ENCODE measurements at places on chromosomes 7 and 10.

GRCh38 chr10:48737886-48738285 lies 53.2 kb downstream of the WDFY4 start:
- DNase-seq: no peak

- DNase-seq: no peak
Measured at GRCh38 chr10:34102893-34103506, 712.1 kb downstream of the PARD3 start.

DNA sequence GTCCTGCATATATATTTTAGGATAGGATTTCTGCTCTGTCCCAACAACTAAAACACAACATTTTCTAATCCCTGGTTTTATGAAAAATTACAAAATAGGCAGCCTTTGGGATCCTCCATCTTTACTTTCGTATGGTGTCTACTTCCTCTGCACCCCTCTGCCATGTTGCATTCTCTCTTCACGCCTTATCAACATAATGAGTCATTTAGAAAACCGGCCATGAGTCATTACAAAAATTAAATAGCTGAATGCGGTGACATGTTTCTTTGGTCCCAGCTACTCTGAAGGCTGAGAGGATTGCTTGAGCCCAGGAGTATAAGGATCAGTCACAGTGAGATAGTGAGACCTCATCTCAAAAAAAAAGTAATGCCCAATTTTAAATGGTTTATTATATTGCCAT lies 148.1 kb upstream of the CELF2 start:
- no peak for DNase-seq

DNA sequence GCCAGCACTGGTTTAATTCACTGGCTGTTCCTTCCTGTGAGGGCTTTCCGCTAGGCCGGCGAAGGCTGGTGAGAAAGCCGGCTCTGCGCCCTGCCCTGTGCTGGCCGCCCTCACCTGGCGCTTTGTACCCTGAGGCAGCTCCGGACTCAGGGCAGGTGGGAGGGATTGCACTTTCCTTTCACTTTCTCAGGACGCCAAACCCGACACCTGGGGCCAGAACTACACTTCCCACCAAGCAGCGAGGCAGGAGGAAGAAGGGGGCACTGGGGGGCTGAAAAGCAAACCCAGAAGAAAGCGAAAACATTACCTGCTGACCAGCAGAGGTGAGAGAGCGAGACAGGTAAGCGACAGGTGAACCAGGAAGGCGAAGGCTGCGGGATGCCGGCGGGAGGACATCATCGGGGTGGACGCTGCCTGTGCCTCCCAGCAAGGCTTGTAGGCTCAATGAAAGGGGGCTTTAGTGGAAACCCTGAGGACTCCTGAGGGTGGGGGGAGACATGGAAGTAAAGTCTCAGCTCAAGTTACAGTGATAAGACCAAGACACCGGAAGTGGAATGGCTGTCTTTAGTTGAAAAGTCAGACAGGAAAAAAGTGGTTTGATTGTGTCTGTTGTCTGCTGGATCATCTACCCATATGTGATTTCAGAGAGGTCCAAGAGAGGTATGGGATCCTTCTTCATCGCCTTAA lies at the start of gene RAB19:
TSS of gene RAB19 (plus strand) at position 181 of the 687 bp plus-strand sequence. CDS start 3,589 bp downstream, outside the sequence.
- DNase-seq: peak; percentile 56

DNA sequence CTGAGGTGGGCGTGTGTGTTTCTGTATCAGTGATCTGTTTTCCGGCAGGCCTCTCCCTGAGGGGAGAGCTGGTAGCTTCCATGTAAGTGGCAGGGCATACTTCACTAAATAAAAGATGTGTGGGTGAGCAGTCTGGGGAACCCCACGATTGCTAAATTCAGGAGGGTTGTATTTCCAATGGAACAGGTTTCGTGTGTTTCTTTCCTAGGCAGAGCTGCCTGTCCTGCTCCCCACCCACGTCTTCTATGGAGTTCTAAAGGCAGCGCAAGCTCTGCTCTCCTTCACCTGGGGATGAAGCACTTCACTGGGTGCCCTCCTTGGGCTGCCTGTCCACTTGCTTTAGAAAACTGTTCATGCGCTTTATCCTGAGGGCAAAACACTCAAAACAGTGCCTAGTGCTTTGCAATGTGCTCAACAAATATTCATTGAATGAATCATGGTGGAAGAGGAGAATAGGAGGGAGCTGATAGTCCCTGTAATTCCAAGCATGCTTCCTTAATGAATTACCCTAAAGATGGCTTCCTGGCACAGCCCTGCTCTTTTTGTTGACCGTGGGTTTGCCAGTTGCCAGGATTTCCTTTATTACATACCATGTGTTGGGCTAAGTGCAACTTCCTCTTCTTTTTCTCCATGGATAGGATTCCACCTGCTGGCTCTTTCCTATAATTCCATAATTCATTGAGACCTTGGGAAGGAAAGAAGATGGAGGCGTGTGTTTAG lies 50.6 kb upstream of the SRPK2 start:
- DNase-seq: no peak

GRCh38 chr10:132638130-132638515 lies 100.5 kb downstream of the INPP5A start:
- no peak for DNase-seq

GRCh38 chr10:86798025-86798424 lies 41.6 kb downstream of the BMPR1A start:
- DNase-seq: no peak

- no peak for DNase-seq
Measured at GRCh38 chr7:55464422-55464821, 99.3 kb downstream of the LANCL2 start.

- DNase-seq: no peak
Measured at GRCh38 chr10:106780632-106781031, 383.9 kb downstream of the SORCS1 start.

- peak; percentile 36 for DNase-seq
Measured at GRCh38 chr10:123614888-123615287, 51.3 kb upstream of the GPR26 start.

DNA sequence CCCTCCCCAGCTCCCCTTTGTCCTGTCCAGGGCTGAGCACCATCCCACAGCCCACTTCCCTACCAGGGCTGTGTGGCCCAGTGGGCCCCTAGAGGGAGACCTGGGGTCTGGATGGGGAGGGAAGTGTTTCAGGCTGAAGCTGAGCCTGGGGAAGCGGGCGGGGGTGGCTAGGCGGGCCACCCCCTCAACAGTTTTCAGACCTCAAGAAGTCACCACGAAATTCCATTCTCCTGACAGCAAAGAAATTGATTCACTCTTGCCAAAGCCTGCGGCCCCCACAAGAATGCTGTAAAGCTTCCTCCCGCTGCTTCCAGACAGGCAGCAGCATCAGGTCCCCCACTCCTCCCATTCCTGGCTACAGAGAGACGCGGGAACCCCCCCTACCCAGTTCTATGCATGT lies 2.5 kb upstream of the LFNG start:
- no peak for DNase-seq

DNA sequence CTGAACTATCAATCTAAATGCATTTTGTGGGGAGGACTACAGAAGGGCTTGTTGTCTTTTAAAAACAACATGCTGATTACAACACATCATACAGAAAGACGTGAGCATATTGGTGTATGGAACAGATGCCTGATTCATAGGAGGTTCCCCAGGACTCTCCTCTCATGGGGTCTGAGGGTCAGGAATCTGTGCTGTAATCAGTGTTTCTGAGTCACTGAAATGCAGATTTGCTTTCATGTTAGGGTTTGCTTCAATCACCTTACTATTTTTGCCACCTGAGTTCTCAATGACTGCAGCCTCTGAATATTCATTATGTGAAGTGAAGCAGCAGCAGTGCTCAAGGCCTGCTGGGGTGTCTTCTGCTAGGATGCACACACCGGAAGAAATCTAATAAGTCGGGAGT lies 550 bp upstream of the ANK3 start:
- DNase-seq: no peak

GRCh38 chr10:35633006-35633980 lies 8.8 kb downstream of the FZD8 start:
- DNase-seq: no peak

DNA sequence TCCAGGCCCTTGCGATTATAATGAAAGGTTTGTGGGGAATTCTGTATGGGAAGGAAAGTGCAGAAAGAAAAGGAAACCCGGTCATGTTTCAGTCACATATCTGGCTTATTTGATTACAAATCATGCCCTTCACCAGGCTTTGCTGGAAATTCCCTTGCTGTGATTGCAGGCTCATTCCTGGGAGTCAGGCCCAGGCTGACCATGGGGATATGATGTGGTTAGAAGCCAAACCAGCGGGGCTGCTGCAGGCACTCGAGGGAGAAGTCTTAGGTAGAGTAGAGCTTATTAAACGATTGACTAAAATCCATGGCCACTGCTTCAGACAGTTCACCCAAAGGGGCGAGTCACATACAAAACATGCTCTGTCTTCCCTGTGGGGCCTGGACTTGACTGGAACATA lies 16.2 kb downstream of the PKD1L1 start:
- no peak for DNase-seq

GRCh38 chr10:52678611-52679010 lies 94.0 kb downstream of the MBL2 start:
- DNase-seq: no peak

- no peak for DNase-seq
Measured at GRCh38 chr10:89476150-89476549, 59.2 kb downstream of the SLC16A12 start.

- no peak for DNase-seq
Measured at GRCh38 chr10:132411561-132412253, 14.7 kb downstream of the PWWP2B start.

DNA sequence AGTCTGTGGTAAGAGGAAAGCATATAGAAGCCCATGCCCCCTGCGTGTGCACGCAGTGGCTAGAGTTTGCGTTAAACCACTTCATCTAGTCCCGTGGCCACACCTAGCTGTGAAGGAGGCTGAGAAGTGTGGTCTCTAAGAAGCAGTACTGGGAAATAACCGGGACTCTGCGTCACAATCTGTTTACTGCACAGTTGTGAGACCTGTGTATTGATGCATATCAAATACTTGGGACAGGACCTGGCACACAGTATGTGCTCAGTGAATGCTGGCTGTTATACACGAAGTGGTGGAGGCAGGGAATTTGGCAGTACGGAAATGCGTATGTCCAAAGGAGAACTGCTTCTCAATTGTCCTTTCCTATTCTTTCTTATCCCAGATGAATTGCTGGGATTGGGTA lies 149.5 kb downstream of the ARHGAP21 start:
- DNase-seq: no peak

GRCh38 chr10:91162495-91163268 lies 57.8 kb upstream of the PCGF5 start:
- DNase-seq: peak; percentile 87

GRCh38 chr10:59240582-59241183 lies 64.2 kb downstream of the PHYHIPL start:
- DNase-seq: no peak

GRCh38 chr7:48839108-48839507 lies 85.2 kb upstream of the CDC14C start:
- no peak for DNase-seq

DNA sequence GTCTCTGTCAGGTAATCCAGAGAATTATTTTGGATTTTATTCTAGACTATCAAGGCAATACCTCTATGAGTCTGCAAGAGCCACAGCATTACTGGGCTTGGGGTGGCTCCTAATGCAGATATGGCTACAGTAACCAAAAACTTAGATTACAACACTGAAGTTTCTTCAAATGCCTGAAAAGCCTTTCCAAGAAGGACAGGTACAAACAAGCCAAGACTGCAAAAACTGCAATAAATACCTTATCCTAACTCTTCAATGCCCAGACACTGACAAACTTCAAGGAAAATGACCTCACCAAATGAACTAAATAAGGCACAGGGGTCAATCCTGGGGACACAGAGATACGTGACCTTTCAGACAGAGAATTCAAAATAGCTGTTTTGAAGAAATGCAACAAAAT lies 82.0 kb downstream of the TES start:
- DNase-seq: no peak

DNA sequence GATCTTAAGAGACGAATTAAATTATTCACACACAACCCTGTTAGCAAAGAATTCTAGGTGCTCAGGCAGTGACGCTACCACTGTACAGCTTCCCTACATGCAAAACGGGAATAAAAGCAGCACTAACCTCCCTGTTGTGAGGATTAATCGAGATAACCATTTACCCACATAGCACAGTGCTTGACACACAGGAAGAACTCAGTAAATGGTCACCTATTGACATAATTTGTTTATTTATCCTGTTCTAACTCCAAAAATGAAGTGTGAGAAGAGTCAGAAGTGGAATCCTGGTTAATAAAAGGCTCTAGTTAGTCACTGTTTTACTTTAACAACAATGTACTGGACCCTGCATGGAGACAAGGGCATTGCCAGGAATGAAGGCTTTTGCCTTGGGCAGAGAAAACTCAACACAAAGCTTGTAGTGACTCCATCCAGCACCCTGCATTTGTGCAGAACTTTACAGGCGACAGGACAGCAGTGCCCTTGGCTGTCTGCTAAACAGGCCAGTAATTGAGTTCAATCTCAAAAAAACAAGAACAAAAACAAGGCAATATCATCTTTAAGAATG lies 103.8 kb downstream of the SORBS1 start:
- no peak for DNase-seq

DNA sequence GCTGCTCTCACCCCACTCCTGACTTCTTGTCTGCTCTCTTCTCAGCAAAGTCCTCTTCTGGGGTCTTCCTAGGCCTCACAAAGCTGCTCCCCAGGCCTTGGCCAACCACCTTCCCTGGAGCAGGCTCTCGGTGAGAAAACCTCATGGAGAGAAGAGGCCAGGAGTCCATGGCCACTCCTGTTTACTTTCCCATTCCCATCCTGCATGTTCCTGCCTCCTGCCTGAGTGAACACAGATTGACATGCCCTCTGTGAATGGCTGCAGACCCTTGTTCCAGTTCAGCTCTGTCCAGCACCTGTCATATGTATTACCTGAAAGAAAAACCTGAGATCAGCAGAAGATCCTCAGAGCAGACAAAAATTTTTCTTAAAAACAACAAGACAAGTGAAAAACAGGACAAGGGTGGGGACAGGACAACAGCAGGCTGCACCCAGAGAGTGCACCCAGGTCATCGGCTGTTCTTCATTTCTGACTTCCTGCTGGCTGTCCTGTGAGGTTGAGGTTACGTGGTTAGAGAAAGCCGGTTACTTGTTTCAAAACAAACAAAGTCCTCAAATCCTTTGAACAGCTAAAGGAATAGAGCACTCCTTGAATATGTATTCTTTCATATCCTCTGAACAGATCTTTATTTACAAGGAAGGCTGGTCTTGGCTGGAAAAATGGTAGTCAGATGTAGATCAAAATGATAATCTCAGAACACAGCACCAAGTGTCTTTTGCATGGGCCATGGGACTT lies 34.0 kb upstream of the DLD start:
- no peak for DNase-seq

DNA sequence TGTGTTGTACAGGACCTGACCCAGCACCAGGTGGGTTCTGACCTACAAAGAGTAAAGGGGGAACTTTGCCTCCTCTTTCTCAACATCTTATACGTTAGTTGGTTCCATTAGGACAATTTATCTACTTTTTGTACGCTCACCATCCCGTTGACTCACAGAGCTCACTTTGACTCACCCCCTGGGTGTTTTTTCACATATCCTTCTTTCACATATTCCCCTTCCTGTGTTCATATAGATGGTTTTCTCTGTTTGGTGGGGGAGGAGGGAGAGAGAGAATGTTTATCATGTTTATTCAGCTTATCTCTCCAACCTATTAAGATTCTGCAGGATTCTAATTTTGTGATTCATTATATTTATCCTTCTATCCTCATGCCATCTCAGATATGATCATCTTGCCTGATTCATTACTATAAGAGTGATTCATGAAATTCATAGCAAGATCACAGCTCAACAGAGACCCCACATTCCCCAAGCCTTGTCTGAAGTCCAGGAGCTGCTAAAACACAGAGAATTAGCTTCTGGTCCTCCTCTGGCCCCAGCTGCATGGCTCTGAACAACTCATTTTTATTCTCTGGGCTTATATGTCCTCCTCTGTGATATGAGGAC lies 37.2 kb downstream of the PRSS2 start:
- peak; percentile 49 for DNase-seq

All from activated T-cell treated with anti-CD3 and anti-CD28 coated beads, Interleukin-2, amount 50 U/mL, for 1 hour (primary cell).